ENCODE measurements at places on chromosomes 1 and 21. TPM values are rescaled to one million over a fixed set of nuclear protein-coding genes. Genes with fewer than 3 reads are reported as not detected.

DNA sequence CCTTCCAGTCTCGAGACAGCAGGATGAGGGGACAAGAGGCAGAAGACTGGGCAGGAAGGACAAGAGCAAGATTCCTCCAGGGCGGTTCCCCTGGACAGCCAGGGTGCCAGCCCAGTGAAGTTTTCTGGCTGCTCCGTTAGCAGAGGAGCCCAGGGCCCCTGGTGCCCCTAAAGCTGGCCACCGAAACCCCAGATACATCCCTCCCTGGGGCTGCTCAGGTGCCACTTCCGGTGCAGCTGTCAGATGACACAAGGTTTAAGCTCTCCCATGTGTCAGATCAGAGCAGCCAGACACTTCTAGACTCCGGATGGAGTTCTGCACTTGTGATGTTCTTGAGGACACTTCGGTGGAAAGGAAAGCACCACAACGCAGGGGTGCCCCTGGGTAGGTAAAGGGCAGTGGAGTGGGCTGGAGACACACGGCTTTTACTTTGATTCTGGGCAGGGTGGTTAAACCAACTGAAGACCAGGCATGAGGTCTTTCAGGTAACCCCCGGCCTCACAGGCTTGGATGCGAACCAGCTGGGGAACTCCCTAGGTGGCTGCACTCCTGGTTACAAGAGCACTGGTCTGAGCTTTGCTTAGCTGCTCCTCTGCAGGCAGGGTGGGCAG is 85.7 kb downstream of the ITPKB start:
- DNase-seq: peak; percentile 70

- no peak for DNase-seq
Observed at GRCh38 chr1:205670150-205670446, 10.2 kb downstream of the SLC45A3 start.

DNA sequence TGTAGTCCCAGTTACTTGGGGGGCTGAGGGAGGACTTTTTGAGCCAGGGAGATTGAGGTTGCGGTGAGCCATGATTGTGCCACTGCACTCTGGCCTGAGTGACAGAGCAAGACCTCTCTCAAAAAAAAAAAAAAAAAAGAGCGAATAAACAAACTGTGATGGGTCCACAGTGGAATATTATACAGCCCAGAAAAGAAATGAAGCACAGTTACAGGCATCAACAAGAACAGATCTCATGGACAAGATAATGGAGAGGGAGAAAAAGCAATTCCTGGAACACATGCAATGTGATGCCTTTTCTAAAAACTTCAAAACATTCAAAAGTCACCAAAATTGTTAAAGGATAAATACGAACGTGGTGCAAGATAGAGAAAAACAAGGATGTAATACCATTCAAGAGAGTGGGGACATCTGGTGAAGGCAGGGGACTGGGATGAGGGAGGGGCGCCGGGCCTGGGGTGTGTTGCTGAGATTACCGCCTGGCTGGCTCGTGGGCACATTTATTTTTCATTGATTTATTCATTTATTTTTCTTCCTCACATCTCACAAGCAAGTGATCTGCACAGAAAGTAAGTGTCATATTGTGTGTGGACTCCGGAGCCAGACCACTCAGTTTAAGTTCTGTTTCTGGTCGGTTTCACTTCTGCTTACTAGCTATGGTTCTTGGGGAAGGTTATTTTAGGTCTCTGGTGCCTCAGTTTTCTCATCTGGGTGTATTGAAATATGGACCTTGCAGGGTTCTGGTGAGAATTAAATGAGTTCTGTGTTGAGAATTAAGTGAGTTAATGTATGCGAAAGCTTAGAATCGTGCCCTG is 30.1 kb downstream of the ABCG1 start:
- no peak for DNase-seq

GRCh38 chr1:165527251-165528007 is 16.4 kb upstream of the LRRC52 start:
- no peak for DNase-seq

Gene FCRL2
- not detected for total RNA-seq

- DNase-seq: no peak
Observed at GRCh38 chr1:86429122-86429725, 5.3 kb downstream of the CLCA2 start.

Measured in activated naive CD8-positive, alpha-beta T cell treated with anti-CD3 and anti-CD28 coated beads, Interleukin-2, amount 10 ng/mL, durations not matched to agents 7 days and 5 days (primary cell).